Central memory CD4-positive, alpha-beta T cell (primary cell): ENCODE measurements at places on chromosomes 6 and 20.

GRCh38 chr6:101706576-101706975, 313.1 kb downstream of the GRIK2 start:
- no peak for DNase-seq

DNA sequence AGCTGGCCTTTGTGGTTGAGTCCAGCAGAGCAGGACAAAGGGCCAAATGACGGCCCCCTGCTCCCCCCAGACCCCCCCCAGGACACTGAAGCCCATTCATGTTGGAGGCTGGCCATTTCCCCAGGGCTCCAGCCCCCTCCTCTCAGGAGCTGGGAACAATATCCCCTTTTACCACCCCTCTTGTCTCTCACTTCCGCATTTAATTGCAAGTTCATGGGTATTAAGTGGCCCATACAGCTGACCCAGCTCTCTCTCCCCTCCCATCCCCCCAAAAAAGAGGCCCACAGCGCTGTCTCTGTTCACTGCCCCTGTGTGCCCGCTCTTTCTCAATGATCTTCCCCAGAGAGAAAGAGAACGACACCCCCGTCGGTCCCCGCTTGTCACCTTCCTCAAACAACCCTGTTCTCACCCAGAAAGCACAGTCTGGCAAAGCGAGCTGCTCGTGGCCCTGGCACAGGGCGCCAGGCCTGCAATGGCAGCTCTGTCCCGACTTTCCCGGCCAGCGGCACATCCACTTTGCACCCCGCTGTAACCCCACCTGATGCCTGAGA, 30.4 kb downstream of the PREX1 start:
- no peak for DNase-seq

DNA sequence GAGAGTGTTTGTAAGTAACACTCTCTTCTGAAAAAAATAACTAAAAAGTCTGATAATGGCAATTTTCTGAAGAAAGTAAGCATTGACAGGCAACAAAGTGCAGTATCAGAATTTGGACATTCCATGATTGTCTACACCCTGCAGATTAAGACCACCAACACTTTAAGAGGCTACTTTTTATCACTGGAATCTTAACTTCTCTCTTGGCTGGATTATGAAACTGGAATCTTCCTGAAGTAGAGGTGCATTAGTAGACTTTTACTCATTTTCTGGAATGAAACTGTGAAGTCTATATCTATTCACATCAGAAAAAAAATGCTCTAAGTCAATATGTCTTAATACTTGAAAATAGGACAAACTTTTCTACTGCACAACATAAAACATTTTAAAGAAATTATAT, 547.5 kb downstream of the COL12A1 start:
- no peak for DNase-seq

- DNase-seq: no peak
Measured at GRCh38 chr6:138231381-138231886, 13.1 kb upstream of the PBOV1 start.

DNA sequence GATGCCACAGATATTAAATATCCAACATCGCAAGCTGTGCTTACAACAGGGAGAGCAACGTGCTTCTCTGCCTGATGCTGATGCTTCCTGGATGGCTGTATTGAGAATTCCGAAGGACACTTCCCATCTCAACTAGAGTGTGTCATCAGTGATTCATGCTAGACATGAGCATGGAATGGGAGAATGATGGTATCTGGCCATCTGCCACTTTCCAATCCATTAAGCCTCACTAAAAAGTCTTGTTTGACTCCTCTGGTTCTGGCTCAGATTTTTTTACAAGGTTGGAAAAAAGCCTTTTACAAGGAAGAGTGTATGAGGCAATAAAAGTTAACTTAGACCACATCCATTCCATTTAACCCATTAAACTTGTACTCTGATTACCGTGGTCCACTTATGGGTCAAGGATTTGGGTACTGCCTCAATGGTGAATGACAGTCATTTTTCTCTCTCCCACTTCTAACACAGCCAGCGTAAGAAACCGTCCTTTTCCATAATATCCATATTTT, 265.3 kb downstream of the UST start:
- no peak for DNase-seq

DNA sequence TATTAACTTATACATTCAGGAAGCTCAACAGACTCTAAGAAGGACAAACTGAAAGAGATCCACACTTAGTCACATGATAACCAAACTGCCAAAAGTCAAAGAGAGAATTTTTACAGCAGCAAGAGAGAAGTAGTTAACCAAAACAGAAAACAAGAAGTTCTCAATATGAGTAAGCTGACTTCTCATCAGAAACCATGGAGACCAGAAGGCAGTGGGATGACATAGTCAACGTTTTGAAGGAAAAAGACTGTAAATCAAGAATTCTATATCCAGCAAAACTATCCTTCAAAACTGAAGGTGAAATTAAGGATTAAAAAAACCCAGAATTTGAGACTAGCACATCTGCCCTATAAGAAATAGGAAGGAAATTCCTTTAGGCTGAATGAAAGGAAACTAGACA, 60.4 kb downstream of the COL19A1 start:
- no peak for DNase-seq
